ENCODE measurements at places on chromosomes 16 and 17.
A peak's percentile ranks its signal among the peaks of the same experiment; 100 is the strongest.

DNA sequence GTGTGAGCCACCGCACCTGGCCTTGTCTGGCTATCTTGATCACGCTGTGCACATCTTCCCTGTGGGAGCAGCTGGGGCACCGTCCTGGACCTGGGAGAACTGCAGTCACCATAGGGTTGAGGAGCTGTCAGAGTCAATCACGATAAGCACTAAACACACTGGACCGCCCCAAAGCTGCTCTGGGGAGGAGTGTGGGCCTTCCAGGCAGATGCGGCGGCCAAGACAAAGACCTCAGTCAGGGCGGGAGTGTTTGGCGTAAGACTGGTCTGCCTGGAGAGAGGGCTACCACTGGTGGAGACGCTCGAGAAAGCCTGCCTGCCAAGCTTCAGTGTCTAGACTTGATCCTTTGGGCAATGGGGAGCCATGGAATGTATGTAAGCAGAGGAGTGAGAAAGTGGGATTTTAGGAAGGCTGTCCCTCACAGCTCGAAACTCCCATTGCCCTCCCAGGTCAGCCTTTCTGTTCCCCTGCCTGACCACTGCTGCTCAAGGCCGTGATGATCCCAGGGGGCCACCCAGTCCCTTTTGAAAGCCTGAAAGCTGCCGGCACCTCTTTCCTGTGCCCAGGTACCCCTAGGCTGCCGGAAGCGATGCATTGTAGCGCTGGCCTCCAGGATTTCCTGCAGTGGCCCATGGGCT lies 29.3 kb upstream of the CIBAR2 start:
- no peak for DNase-seq

GRCh38 chr17:73028299-73028755 lies 64.2 kb downstream of the SLC39A11 start:
- no peak for DNase-seq

DNA sequence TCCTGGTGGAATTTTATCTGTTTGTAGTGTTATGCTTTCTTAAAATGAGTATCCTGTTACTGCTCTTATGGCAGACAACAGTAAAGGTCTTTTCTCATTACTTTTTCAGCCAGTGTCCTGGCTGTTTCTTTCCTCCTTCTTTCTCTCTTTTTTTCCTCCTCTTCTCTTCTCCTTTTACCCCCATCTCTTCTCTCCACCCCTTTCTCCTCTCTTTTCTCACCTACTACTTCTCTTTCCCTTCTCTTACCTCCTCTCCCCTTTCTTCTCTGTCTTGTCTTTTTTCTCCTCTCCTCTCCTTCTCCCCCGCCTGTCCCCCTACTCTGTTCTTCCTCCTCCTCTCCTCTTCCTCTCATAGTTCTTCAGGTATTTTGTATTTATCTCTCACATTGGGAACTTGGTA lies 48.9 kb downstream of the CPD start:
- no peak for DNase-seq

GRCh38 chr17:74757502-74757901 lies 9.1 kb downstream of the NHERF1 start:
- peak; percentile 41 for DNase-seq

- DNase-seq: peak; percentile 89
Observed at GRCh38 chr17:82003411-82004381, 19.0 kb downstream of the CENPX start.

GRCh38 chr16:4347010-4347409 lies 4.1 kb downstream of the PAM16 start:
- no peak for DNase-seq

DNA sequence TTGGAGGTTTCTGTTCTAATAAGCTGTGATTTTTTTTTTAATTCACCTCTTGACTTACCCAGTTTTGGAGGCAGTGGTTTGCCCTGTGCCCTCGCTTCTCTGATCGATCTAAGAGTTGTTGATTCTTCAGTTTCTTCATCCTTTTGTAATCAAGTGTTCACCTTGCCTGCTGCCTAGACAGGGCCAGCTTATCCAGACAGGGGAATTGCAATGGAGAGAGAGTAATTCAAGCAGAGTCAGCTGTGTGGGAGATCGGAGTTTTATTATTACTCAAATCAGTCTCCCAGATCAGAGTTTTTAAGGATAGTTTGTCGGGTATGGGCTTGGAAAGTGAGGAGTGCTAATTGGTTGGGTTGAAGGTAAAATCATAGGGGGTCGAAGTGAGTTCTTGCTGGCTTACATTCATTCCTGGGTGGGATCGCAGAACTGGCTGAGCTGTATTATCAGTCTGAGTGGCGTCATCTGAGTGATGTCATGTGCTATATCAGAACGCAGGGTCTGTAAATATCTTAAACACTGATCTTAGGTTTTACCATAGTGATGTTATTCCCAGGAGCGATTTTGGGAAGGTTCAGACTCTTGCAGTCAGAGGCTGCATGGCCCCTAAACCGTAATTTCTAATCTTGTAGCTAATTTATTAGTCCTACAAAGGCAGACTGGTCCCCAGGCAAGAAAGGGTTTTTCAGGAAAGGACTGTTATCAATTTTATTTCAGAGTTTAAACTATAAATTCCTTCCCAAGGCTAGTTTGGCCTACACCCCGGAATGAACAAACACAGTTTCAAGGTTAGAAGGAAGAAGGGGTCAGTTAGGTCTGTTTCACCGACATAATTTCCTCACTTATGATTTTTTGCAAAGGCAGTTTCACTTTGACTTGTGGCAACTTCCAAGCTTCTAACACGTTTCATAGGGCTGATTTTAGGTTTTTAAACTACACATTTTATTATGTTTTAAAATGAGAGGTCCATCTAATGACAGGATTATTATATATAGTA lies 21.5 kb upstream of the KCNJ16 start:
- peak; percentile 19 for DNase-seq

GRCh38 chr16:82056550-82056896 lies 21.5 kb downstream of the HSD17B2 start:
- DNase-seq: no peak

- DNase-seq: no peak
Observed at GRCh38 chr16:8286348-8286747, 304.0 kb downstream of the TMEM114 start.

- no peak for DNase-seq
Observed at GRCh38 chr17:15935891-15936290, 9.0 kb upstream of the ADORA2B start.

DNA sequence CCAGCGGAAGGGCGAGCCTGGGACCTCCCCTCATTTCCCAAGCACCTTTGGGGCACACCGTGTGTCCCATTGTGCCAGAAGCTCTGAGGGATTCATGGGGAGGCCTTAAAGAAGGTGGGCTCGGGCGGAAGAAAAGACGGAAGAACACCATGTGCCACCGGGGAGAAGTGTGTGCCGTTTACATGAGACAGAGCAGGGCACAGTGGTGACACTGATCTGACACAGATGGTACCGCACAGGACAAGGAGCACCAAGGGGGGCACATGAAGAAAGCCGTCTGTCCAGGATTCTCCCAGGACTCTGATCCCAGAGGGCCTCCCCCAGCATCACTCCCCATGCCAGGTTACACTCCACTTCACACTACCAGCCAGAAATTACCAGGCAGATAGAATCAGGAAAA lies 128.7 kb upstream of the CHMP6 start:
- no peak for DNase-seq

DNA sequence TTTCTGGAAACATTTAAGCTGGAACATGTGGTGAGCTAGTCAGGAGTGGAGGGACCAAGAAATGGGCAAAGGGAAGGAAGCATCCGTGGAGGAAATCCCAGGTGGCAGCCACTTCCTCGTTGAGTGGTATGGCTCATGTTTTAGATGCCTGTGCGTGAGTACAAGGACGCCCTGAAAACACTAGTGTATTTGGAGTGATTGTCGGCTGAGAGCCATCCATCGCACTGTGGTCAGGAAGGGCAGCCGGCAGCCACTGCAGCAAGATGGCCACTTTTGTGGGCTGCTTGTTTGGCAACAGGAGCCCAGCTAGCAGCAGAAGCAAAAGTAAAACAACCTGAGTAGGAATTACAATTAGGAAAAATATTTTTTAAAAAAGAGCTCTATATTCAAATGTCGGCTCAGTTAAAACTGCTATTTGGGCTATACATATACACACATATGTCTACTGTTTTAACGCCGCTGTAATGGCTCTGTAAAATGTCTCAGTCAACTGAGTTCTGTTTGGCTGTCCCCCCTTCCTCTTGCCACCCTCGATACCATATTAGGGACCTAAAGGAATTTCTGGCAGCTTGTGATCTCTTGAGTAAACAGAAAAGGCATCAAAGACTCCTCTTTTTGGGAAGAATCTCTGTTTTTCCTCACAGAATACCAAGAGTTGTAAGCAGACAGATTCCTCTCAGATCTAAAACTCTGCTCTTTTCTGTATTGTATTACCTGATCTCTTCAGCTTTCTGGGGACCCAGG lies 39.2 kb downstream of the BRD7 start:
- DNase-seq: peak; percentile 22

DNA sequence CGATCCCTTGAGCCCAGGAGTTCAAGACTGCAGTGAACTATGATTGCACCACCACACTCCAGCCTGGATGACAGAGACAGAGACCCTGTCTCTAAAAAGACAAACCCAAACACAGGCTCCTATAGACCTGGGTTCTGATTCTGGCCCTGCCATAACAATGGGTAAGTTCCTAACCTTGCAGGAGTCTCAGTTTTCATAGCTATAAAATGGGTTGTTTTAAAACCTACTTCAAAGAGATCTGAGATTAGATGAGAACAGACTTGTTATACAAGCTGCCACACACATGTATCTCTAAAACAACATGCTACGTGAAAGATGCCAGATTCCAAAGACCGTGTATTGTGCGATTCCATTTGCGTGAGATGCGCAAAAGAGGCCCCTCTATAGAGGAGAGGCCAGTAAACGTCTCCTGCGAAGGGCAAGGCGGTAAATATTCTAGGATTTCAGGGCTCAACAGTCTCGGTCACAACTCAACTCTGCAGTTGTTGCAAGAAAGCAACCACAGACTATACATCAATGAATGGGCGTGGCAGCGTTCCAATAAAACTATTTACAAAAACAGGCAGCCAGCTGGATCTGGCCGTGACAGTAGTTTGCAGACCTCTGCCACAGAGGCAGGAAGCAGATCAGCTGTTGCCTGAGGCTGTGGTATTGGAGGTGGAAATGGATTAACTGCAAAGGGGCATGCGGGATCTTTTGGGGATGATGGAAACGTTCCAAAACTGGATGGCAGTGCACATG lies 5.9 kb downstream of the CORO7 start:
- DNase-seq: peak; percentile 81

GRCh38 chr17:45135192-45135977 lies at the start of gene ACBD4:
Gene ACBD4 (plus strand): TSS chr17:45135687. CDS start chr17:45136145, 458 bp downstream.
- DNase-seq: peak; percentile 99

DNA sequence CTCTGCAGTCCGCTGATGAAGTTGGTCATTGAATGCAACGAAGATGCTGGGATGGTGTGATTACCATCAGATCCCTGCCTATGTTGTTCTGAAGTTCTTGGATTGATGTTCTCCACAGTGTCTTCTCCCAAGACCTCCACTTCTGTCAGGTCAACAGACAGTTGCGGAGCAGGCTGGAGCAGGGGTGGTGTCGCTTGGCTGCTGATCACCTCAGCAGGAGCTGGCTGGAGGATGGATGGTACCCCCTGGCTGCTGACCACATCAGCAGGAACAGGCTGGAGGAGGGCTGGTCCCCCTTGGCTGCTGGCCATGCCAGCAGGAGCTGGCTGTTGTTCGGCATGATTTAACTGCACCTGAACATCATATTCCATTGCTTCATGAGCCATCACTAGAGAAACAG lies 5.6 kb downstream of the RFWD3 start:
- no peak for DNase-seq

- DNase-seq: peak; percentile 90
Observed at GRCh38 chr16:10509534-10510025, 70.8 kb downstream of the EMP2 start.
